NCI-H1048 (cell line): ENCODE measurements at places on chromosomes 7 and 10.

GRCh38 chr10:105761576-105762260 is 1120.6 kb downstream of the SORCS3 start:
- DNase-seq: no peak

GRCh38 chr10:43901744-43902504 is 253.2 kb upstream of the ZNF32 start:
- no peak for DNase-seq

DNA sequence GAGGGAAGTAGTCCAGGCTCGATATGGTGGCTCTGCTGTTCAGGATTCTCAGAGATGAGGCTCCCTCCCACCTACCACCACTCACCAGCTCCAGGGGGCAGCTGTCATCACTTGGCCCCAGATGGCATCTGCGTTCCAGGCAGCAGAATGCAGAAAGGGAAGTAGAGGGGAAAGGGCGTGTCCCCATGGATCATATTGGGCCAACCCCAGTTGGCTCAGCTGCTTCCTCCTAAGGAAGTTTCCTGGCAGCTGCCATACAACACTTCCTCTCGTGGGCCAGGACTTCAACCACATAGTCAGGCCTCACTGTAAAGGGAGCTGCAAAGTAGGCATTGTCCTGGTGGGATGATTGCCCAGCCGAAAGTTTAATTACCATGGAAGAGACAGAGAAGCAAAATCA is 1.6 kb upstream of the TEX36 start:
- no peak for DNase-seq

DNA sequence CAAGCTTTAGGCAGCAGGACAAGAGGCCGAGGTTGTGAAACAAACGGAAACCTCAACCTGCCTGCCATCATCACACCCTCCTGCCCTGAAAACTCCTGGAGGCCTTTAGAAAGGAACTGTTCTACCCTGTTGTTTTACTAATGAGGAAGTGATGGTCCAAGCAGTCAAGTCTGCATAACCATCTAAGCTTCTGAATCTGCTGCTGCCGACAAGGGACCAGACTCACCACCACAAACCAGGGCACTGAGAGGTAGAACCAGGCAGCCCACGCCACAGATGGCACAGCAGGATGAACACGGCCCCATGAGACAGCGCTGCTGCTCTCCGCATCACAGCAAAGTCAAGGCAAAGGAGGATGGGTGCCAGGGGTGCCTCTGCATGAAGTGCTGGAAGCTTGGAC is 209.4 kb downstream of the CELF2 start:
- no peak for DNase-seq

GRCh38 chr7:132145466-132145865 is 430.8 kb downstream of the PLXNA4 start:
- DNase-seq: no peak

GRCh38 chr10:85477979-85478378 is 888.6 kb downstream of the GRID1 start:
- no peak for DNase-seq

GRCh38 chr10:30510932-30511700 is 77.1 kb downstream of the MAP3K8 start:
- no peak for DNase-seq

- no peak for DNase-seq
Measured at GRCh38 chr7:157554393-157555238, 217.8 kb downstream of the DNAJB6 start.

- DNase-seq: no peak
Measured at GRCh38 chr7:5396542-5396941, 27.1 kb downstream of the TNRC18 start.

DNA sequence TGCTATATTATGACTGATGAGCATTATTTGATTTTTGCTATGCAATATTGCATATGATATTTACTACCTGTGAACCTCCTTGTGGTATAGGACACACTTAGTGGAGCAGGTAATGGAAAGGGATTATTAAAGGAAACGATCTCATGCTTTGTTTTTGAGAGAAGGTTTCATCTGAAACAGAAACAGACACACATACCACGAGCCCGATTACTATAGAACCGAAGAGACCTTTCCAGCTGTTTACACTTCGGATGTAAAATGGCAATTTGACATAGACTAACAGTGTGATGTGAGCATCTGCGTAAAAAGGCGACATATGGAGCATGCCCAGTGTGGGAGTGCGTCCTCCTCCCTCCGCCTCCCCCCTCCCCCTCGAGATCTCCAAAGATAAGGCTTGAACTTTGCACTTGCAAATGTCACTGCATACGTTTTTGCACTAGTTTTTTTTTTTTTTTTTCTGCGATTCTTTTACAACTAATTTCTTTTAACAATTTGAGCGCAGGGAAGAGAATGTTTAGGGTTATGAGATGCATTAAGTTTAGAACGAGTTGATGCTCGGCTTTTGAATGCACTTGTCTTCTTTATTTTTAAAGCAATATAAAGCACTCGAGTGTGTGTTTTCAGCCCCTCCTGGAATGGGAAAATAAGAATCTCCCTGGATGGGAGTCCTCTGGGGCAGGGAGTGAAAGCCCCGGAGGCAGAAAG is 251.0 kb downstream of the NSUN6 start:
- DNase-seq: no peak

DNA sequence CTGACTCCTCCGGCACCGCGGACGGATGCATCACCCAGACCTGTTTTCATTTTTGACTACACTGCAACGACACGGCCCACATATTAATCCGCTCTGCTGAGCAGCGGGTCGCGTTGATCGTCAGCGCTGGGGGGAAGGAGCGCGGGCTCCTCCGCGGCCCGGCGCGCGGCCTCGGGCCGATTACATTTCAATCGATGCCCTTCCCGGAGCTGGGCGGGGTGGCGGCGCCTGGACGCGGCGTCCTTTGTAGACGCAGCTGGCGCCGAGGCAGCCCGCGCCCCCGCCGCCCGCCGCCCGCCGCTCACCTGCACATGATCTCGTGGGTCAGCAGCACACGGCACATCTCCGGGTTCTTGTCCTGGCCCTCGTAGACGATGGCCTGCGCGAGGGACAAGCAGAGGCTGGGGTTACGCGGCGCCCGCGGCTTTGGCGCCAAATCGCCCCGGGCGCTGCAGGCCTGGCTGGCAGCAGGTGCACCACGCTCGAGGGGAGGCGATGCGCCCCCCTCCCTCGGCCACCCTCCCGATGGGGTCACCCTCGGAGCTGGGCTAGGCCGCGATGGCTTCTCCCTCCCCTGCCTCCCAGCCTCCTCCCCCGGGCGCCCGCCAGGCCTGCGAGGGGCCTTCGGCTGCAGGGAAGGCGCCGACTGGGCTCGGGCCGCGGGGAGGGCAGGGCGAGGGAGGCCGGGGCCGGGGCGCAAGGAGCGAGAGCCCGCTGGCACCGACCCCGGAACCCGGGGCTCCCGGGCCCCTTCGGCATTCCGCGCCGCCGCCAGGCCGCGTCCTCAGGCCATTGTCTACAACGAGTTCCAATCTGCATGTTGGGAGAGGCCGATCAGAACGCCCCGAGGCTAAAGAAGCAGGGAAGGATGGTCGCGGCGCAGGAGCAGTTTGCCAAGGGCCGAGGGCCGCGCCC is 5.2 kb downstream of the EBF3 start:
- no peak for DNase-seq

DNA sequence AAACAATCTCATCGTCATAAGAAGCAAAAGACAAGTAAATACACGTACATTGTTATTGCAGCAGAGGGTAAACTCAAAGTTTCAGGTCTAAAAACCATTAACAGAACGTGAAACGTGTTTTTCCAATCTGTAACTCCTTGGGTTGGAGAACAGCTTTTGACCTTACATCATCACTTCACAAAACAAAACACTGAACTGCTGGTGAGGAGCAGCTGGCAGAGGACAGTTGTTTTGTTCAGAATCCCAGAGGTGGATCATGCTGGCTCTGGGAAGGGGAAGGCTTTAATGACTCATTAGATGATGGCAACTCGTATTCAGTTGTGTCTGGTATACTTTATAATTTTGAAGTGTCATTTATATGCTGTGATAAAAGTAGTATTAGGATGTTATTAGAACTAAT is 923.0 kb upstream of the CELF2 start:
- DNase-seq: no peak

- DNase-seq: no peak
Measured at GRCh38 chr10:90604636-90605035, 253.2 kb downstream of the HTR7 start.

DNA sequence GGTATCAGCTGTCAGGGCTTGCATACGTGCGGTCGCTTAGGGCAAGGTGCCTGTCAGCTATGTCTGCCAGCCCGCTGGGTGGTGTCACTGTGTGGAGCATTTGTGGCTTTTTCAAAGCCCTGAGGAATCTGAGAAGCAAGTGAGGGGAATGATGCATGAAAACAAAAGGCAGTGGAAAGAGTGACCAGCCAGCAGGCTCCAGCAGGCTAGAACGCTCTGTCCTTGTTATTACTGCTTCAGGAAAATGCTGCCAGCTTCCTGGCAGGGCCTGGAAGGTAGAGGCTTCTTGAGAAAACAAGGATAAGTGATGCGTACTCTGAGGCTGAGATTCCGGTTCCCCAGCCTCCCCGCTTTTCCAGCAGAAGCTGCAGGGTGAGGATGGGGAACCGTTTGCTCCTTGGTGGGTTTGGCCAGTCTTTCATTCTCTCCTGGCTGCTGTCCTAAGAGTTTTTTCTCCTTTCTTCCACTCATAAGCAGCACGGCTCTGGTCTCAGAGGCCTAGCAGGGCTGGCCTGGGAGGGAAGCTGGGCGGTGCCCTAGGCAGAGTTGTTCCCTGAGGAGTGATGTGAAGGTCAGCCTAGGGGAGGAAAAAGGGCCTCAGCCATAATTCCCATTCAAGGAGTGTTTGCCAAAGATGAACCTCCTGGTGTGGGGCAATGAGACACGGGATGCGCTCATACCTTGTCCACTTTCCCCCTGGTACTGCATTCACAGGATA is 42.8 kb upstream of the MKLN1 start:
- no peak for DNase-seq

DNA sequence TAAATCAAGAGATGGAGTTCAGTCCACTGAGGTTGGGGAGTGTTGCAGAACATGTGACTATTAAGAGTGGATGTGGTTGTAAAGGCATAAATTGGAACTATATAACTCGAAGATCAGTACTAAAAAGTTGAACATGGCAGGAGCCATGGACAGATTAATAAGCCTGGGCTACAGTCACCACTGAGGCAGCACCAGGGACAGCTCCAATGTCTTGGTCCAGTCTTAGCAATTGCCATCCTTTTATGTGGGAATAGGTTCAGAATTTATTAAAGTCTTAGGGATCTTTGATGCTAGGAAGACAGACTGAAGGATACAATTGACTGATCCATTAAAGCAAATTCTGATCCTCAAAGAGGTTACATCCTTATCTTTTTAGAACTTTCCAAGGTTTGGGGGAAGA is 156.6 kb downstream of the ADRA2A start:
- DNase-seq: no peak

GRCh38 chr10:71579668-71580067 is 139.9 kb downstream of the C10orf105 start:
- DNase-seq: no peak

- DNase-seq: no peak
Measured at GRCh38 chr7:13057462-13058200, 370.2 kb downstream of the ARL4A start.

- peak; percentile 48 for DNase-seq
Measured at GRCh38 chr10:112446855-112447619, at the start of the genes VTI1A and ZDHHC6. Gene VTI1A, plus strand, starts transcription at chr10:112447215. Its CDS starts 159 bp downstream, at chr10:112447374. Gene ZDHHC6, minus strand, starts transcription at chr10:112446914. Its CDS starts 1,478 bp downstream, at chr10:112445436.

DNA sequence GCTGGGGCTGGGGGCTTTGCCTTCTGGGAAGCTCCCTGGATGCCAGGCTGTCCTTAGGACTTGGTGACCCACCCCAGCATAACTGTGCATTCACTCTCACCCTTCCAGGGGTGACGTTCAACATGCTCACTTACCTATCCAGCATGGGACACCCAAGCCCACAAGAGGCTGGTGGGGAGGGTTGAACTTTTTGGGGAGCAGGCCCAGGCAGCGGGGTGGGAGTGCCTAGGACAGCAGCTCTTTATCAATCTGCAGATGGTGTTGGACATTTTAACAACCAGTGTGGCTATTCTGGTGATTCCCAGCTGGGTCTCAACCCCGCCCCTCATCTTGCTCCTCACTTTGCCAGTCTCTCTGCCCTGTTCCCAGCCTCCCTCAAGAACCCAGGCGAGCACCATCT is 86.4 kb downstream of the CDH23 start:
- DNase-seq: no peak

DNA sequence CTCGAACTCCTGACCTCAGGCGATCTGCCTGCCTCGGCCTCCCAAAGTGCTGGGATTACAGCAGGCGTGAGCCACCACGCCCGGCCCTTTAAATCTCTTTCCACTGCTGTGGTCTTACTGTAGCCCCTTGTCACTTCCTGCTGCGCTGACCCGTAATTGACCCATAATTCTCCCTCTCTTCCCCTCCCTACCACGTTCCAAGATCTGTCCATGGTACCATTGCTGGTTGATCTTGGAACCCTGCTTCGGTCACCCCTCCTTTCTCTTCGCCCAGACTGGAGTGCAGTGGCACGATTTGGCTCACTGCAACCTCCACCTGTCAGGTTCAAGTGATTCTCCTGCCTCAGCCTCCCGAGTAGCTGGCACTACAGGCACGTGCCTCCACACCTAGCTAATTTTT is 6.5 kb downstream of the POR start:
- no peak for DNase-seq

DNA sequence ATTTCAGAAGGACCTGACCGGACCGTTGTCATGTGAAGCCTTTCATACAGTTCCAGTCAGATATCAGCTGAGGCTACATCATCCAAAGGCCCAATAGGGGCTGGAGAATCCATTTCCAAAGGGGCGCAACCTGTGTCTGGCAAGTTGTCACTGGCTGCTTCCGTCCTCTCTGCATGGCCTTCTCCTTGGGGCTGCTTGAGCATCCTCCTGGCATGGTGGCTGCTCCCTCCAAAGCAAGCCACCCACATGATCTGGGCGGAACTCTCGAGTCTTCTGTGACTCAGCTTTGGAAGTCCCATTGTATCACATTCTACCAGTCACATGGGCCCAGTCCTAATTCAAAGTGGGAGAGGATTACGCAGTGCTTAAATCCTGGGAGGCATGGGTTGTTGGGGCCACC is 207.0 kb upstream of the SHH start:
- no peak for DNase-seq

DNA sequence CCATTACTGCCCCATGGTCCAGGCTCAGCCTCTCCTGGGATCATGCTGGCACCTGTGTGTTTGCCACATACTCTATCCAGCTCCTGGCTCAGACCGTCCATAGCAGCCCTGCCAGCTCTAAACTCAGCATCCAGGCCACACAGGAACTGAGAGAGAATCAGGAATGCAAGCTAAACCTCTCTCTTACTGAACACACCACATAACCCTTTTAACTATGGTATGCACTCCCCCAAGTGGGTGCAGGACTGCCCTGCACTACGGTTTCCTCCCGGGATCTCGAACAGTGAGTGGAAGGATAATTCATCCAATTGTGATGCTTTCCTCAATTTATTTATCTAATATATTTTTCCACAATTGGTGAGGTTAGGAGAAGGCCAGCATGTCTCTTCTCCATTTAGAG is 17.1 kb upstream of the ZNF800 start:
- no peak for DNase-seq

- no peak for DNase-seq
Measured at GRCh38 chr10:81862596-81862995, 12.4 kb upstream of the NRG3 start.
